ENCODE measurements at places on chromosomes 16 and 17.

DNA sequence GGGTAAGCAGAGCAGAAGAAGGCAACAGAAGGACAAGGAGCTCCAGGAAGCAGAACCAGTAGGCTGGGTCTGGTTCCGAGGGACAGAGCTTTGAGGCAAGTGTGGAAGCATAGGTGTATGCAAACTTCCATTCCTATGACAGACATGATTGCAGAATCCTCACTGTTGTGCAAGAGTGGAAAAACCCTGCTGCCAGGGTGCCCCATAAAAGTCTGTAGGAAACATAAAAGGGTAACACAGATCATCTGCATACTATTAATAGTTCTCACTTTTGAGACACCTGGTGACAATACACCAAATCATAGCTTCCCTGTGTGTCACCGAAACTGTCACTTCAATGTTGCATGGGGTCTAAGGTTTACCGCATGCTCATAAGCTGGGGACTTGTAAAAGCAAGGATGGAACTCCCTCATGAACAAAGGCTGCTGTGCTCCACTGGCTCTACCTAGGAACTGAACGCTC is 39.7 kb downstream of the ARHGAP17 start:
- no peak for DNase-seq

DNA sequence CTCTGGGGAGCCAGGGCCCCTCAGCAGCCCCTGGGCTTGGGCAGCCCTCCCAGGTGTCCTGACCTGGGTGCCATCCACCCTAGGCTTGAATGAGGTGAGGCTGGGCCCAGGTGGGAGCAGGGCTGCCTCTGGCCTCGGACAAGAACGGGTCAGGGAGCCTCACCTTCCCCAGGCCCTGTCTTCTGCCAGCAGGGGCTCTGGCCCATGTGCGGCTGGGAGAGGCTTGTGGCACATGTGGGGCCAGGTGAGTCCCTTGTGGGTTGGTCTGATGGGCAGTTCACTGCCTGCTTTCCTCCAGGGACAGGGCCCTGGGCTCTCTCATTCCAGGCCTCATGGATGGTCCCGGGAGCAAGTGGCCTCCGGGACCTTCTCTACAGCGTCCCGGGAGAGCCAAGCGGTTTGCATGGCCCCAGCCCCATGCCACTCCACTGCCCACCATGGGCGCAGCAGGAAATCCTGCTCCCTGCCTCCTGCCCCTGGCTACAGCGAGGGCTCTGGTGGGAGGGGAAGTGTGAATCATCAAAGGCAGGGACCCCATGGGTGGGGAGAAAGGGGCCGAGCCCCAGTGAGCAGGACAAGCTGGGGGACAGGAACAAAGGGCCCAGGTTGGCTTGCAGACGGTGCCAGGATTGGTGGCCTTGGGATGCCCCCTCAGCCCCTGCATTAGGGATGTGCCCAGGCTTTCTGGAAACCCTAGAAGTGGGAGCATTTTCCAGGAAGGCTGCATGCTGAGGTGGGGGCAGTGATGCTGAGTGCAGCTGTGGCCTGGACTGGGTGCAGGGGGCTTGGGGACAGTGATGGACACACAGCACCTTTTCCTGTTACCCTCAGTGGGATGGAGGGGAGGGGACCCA is 12.2 kb downstream of the VASN start:
- no peak for DNase-seq

DNA sequence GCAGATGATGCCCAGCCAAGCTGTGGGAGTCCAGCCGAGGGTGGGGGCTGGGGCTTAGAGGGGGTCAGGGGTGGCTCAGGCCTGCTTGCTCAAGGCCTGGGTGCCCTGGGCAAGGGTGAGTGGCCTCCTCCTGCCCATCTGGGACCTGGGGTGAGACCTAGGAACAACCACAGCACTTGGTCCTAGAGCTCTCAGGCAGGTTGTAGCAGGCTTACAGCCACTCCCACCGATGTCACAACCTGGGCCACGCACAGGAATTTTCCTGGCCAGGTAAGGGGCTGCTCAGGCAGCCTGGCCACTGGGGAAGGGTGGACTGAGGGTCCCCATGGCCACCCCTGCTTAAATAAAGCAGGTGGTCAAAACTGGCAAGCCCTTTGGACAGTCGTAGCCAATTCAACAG is 6.3 kb upstream of the SREBF1 start:
- no peak for DNase-seq

- DNase-seq, result no peak
These were observed 21.4 kb downstream of the ACTG1 start for GRCh38 chr17:81491181-81491581.
